ENCODE measurements at places on chromosomes 2 and 18. TPM values are rescaled to one million over a fixed set of nuclear protein-coding genes. Genes with fewer than 3 reads are reported as not detected.
A peak's percentile ranks its signal among the peaks of the same experiment; 100 is the strongest.

GRCh38 chr2:20236496-20236895 is 11.6 kb upstream of the SDC1 start:
- no peaks in the 10 kb centered on the region for H3K36me3 ChIP-seq
- H3K4me1 ChIP-seq = no peaks in the 10 kb centered on the region
- H3K27me3 ChIP-seq = no peaks in the 10 kb centered on the region

The CXXC1 gene
- 27.0 TPM for polyA plus RNA-seq

GRCh38 chr18:57581301-57581934 is 5.1 kb downstream of the FECH start:
- H3K36me3 ChIP-seq = peaks cover 5% of the 10 kb centered on the region
- H3K27me3 ChIP-seq = no peaks in the 10 kb centered on the region
- DNase-seq = no peak
- H3K4me3 ChIP-seq = no peak overlapping the region

- H3K36me3 ChIP-seq = no peaks in the 10 kb centered on the region
- no peaks in the 10 kb centered on the region for H3K4me1 ChIP-seq
- no peak for DNase-seq
- H3K4me3 ChIP-seq = no peak overlapping the region
- H3K27me3 ChIP-seq = no peaks in the 10 kb centered on the region
Measured at GRCh38 chr2:176446718-176447414, 177.6 kb downstream of the MTX2 start.

The ZAP70 gene
- polyA plus RNA-seq = 28.0 TPM

The NEU4 gene
- 39.1 TPM for polyA plus RNA-seq

GRCh38 chr2:98460573-98461497 is 16.2 kb downstream of the INPP4A start:
- peak; percentile 62 for DNase-seq
- H3K36me3 ChIP-seq = no peaks in the 10 kb centered on the region
- H3K27me3 ChIP-seq = no peaks in the 10 kb centered on the region
- peaks cover 95% of the 10 kb centered on the region for H3K4me1 ChIP-seq
- no peak overlapping the region for H3K4me3 ChIP-seq

The CAMKMT gene
- polyA plus RNA-seq = 10.2 TPM

The GALNT1 gene
- 22.2 TPM for polyA plus RNA-seq

The FSHR gene
- polyA plus RNA-seq = not detected

- peaks cover 2% of the 10 kb centered on the region for H3K27me3 ChIP-seq
- H3K36me3 ChIP-seq = no peaks in the 10 kb centered on the region
- H3K27ac ChIP-seq = no peak overlapping the region
- no peak overlapping the region for H3K4me3 ChIP-seq
Measured at GRCh38 chr2:232892221-232892620, 22.2 kb downstream of the SNORC start.

- H3K36me3 ChIP-seq = no peaks in the 10 kb centered on the region
- no peaks in the 10 kb centered on the region for H3K27me3 ChIP-seq
- H3K27ac ChIP-seq = no peak overlapping the region
- no peaks in the 10 kb centered on the region for H3K4me1 ChIP-seq
- no peak for DNase-seq
Measured at GRCh38 chr18:36653141-36653869, 175.5 kb downstream of the TPGS2 start.

- no peak overlapping the region for H3K4me3 ChIP-seq
- no peaks in the 10 kb centered on the region for H3K4me1 ChIP-seq
- no peak overlapping the region for H3K27ac ChIP-seq
- H3K27me3 ChIP-seq = no peaks in the 10 kb centered on the region
Measured at GRCh38 chr2:110702514-110703380, 24.9 kb upstream of the BUB1 start.

All from sigmoid colon (tissue), 7 donors.